ENCODE measurements at places on chromosomes 12 and 14. TPM values are rescaled to one million over a fixed set of nuclear protein-coding genes. Genes with fewer than 3 reads are reported as not detected.

GRCh38 chr14:88553886-88554456 is 836 bp downstream of the PTPN21 start:
- H3K36me3 ChIP-seq, result no peaks in the 10 kb centered on the region
- H3K4me3 ChIP-seq, result peak overlapping the region; percentile 78
- H3K4me1 ChIP-seq, result peaks cover 7% of the 10 kb centered on the region
- H3K27me3 ChIP-seq, result no peaks in the 10 kb centered on the region

The SLC5A8 gene
- not detected for total RNA-seq

The OR10G3 gene
- total RNA-seq, result not detected

DNA sequence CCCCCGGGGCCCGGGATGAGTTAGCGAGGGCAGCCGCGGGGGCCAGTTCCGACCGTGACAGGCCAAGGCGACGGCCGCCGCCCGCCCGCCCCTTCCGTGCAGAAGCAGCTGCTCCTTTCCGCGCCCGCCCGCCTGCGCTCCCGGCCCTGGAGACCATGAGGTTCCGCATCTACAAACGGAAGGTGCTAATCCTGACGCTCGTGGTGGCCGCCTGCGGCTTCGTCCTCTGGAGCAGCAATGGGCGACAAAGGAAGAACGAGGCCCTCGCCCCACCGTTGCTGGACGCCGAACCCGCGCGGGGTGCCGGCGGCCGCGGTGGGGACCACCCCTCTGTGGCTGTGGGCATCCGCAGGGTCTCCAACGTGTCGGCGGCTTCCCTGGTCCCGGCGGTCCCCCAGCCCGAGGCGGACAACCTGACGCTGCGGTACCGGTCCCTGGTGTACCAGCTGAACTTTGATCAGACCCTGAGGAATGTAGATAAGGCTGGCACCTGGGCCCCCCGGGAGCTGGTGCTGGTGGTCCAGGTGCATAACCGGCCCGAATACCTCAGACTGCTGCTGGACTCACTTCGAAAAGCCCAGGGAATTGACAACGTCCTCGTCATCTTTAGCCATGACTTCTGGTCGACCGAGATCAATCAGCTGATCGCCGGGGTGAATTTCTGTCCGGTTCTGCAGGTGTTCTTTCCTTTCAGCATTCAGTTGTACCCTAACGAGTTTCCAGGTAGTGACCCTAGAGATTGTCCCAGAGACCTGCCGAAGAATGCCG is 699 bp downstream of the MGAT2 start:
- peak overlapping the region; percentile 97 for H3K27ac ChIP-seq
- peaks cover 69% of the 10 kb centered on the region for H3K4me1 ChIP-seq

- no peak overlapping the region for H3K4me3 ChIP-seq
- H3K27me3 ChIP-seq, result no peaks in the 10 kb centered on the region
- no peaks in the 10 kb centered on the region for H3K4me1 ChIP-seq
- DNase-seq, result no peak
- peak overlapping the region; percentile 57 for H3K27ac ChIP-seq
Measured at GRCh38 chr12:70049596-70050360, 193.5 kb upstream of the CNOT2 start.
